Retinal pigment epithelial cell (primary cell): ENCODE measurements at places on chromosomes 2 and 18.

- DNase-seq = no peak
These were observed 98.5 kb upstream of the CD226 start for GRCh38 chr18:70046207-70046606.

DNA sequence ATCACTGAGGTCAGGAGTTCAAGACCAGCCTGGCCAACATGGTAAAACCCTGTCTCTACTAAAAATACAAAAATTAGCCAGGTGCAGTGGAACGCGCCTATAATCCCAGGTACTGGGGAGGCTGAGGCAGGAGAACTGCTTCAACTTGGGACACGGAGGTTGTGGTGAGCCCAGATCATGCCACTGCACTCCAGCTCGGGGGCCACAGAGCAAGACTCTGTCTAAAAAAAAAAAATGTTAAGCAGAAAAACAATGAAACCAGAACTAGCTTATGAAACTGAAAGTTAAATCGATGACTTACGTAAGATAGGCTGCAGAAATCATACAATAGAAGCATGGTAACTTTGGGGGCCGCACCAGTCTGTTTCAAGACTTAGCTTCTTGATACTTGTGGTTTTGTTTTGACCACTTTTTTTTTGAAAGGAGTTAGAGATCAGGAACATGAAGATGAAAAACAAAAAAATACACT, 6.2 kb upstream of the GPR155 start:
- no peak for DNase-seq

GRCh38 chr2:54966165-54966832, 84.0 kb downstream of the RTN4 start:
- DNase-seq = no peak

GRCh38 chr18:21656402-21656801, 44.3 kb downstream of the SNRPD1 start:
- no peak for DNase-seq

- DNase-seq = no peak
These were observed 79.4 kb downstream of the SLC4A3 start for GRCh38 chr2:219706823-219707281.

- no peak for DNase-seq
These were observed 651.9 kb downstream of the SLC4A3 start for GRCh38 chr2:220279372-220279771.

GRCh38 chr2:241226723-241227572, 38.5 kb downstream of the ANO7 start:
- no peak for DNase-seq

GRCh38 chr18:21636769-21637168, 24.7 kb downstream of the SNRPD1 start:
- no peak for DNase-seq

- no peak for DNase-seq
These were observed 77.9 kb upstream of the MCFD2 start for GRCh38 chr2:46993501-46993900.

- DNase-seq = no peak
These were observed 29.8 kb upstream of the KDM3A start for GRCh38 chr2:86411396-86411795.

- no peak for DNase-seq
These were observed 1320.3 kb upstream of the LRRTM1 start for GRCh38 chr2:81624825-81625224.

DNA sequence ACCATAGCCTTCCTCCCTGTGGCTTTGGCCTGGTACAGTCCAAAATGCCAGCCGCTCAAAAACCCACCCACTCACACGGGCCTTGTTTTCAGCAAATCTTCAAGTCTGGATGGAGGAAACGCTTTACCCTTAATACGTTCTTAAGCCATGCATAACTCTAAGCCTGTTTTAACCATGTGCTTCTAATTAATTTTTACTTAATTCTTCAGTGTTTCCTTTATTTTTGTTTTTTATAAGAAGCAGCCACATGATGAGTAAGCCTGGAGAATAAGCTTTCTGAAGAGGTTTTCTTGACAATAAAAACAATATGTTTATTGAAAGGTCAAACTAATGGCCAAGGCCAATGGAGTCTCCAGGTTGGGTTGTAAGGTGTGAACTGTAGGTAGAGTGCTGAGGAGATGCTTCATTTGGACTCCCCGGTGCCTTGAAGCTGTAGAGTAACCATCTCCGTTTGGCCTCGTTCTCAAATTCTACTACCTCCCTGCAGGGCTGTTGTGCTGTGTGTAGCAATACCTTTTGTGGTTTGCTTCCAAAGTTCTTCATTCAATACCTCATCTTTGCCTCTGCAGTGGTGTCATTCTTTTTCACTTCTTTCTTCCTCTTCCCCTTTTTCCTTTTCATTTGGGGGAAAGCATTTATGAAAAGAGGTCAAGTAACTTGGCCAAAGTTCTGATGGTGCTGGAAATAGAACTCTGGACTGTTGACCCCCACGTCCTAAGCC, 113.7 kb downstream of the PRKCE start:
- peak; percentile 24 for DNase-seq

- DNase-seq = no peak
These were observed 524.6 kb upstream of the ZEB2 start for GRCh38 chr2:145044491-145044890.

GRCh38 chr2:149572102-149572953, 15.2 kb downstream of the MMADHC start:
- no peak for DNase-seq

DNA sequence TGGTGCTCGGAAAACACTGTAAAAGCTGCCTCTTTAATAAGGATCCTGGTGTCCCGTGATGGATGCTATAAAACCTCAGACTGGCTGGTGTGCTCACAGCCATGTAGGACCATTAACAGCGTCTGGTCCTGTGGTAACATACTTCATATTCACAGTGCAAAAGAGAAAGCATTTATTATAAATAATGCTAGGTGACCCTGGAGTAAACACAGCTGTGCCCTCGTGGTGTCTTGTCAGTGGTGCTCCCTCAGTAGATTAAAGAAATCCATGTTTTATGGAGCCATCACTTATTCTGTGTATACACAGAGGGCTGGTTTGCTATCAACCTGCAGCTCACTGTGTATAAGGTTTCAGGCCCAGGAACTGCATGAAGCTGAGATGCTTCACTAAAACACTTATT, 106.9 kb downstream of the CDK15 start:
- no peak for DNase-seq

- DNase-seq = no peak
These were observed 124.8 kb upstream of the COL5A2 start for GRCh38 chr2:189304360-189304759.
